Stimulated activated CD8-positive, alpha-beta memory T cell treated with anti-CD3 and anti-CD28 coated beads, Interleukin-15, amount 100 ng/mL, for 4 hours (primary cell): ENCODE measurements at places on chromosomes 12 and 14.

DNA sequence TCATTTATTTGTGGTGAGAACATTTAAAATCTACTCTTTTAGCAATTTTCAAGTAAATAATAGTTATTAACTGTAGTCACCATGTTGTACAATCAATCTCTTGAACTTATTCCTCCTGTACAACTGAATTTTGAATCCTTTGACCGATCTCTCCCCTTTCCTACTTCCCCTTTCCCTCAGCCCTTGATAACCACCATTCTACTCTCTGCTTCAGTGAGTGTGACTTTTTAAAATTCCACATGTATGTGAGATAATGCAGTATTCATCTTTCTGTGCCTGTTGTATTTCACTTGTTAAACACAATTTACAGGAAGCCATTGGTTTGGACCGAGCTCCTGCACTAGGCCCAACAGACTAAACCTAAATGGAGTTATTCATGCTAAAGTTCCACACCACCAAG is 458.9 kb upstream of the PDE3A start:
- DNase-seq, result no peak

- no peak for DNase-seq
Observed at GRCh38 chr12:72250346-72250745, 21.8 kb upstream of the TRHDE start.

DNA sequence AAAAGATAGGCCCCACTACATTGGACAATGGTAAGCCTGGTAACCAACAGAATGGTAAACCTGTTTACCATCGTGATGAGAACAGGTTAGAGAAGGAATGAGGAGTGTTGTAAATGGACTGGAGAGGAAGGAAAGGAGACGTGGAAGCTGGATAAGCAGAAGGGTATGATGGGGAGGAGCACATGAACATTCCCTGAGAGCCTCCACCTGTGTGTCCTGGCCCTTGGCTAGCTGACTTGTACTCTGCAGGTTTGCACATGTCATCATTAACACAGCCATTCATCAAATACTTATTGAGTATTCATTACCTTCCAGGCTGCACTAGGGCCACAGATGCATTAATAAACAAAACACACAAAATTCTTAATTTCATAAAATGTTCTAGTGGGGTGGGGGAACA is 4.3 kb upstream of the IL26 start:
- DNase-seq, result no peak

DNA sequence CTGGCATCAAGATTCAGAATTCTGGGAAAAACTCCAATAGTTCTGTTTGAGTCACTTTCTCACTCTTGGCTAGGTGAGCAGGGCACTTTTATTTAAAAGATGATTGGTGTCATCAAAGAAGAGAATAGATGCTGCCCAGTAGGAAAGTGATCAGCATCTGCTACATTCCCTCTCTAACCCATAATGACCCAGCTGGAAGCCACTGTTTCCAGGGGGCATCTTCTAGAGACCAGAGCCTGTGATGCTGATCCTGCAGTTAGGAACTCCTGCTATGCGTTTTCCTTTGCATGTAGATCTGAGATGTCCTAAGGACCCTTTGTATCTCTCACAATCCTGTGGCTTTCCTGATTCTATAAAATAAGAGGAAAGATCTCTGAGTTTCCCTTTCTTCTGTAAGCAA is 79.9 kb upstream of the TMTC1 start:
- no peak for DNase-seq
